CD14-positive monocyte (primary cell): ENCODE measurements at places on chromosomes 3 and 15. TPM values are rescaled to one million over a fixed set of nuclear protein-coding genes. Genes with fewer than 3 reads are reported as not detected.

DNA sequence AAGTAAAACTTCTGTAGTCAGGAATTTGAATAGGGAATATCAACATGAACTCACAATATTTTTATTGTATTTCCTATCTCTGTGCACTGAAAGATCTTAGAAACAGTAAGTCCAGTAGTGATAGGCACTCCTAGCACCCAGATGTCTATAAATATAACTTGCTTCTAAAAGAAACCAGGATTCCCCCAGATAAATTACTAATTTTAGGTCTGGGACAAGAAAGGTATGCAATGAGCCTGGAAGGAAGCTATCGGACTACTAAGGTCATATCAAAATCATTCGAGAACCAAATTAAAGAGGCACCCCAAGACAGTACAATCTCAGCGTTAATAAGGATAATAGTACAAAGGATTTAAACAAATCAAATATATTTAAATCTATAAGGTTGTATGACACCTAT, 47.4 kb downstream of the CLDN18 start:
- peaks cover under 1% of the 10 kb centered on the region for H3K36me3 ChIP-seq
- no peak overlapping the region for H3K27ac ChIP-seq
- H3K4me3 ChIP-seq, result no peak overlapping the region
- no peaks in the 10 kb centered on the region for H3K27me3 ChIP-seq
- no peaks in the 10 kb centered on the region for H3K4me1 ChIP-seq

LSMEM2 gene
- polyA plus RNA-seq, result not detected

ARHGEF26 gene
- not detected for polyA plus RNA-seq

ZBED2 gene
- polyA plus RNA-seq, result not detected in 2 replicates
